ENCODE measurements at places on chromosomes 4 and X.

DNA sequence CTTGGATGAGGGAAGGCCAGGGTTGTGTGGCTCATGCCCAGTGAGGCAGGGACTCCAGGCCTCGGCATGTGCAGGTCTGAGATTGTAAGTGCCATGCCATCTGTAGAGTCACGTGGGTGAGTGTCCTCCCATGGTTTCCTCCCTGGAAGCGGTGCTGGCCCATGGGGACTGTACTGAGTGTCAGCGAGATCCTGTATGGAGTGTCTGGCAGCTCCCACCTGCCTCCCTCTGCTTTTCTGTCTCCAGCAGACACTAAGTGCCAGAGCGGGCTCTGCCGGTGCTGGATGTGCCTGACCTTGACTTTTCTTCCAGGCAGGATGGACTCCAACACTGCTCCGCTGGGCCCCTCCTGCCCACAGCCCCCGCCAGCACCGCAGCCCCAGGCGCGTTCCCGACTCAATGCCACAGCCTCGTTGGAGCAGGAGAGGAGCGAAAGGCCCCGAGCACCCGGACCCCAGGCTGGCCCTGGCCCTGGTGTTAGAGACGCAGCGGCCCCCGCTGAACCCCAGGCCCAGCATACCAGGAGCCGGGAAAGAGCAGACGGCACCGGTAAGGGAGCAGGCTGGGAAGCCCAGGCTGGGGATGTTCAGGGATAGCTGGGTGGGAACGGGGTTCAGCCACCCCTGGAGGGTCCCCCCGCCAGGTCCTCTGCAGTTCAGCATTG lies 7.6 kb downstream of the WFS1 start:
- DNase-seq = no peak

GRCh38 chr4:81965454-81965853 lies 408.3 kb downstream of the HNRNPD start:
- no peak for DNase-seq

DNA sequence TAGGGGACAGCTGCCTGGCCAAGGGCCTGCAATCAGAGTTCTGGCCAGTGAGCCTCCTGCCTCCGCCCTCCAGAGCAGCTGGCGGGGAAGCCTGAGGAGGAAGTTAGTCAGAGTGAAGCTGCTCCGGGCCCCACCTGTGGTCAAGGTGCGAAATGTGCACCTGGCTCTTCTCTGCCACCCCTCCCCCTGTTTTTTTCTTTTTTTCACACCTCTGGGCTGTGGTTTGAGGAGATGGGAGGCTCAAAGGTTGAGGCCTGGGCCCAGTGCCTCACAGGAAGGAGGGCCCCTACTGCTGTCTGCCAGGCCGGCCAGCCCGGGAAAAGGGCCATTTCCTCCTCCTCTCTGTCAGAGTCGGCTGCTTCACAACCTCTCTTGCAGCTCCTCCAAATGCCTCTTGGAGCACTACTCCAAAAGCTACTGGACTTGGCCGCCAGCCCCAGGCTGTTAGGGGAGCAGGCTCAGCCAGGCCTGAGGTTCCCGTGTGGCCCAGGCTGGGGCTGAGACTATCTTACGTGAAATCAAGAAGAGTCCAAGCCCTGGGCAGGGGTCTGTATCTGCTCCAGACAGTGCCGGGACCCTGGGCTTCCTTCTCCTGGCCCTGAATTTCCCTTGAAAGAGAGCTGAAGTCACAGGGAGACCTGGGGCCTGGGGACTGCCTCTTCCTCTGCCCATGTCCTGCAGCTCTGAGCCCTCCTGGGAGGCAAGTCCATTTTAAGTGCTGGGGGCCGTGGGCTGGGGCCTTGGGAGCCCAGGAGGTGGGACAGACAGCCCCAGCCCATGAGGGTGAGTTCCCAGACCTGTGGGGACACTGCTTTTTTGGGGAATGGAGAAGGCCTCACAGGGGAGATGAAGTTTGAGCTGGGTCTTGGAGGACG lies 4.5 kb upstream of the CXCR3 start:
- peak; percentile 86 for DNase-seq

- no peak for DNase-seq
These were observed 122.8 kb downstream of the TBL1X start for GRCh38 chrX:9587642-9588041.

GRCh38 chr4:133186845-133187244 lies 37.8 kb downstream of the PCDH10 start:
- no peak for DNase-seq

DNA sequence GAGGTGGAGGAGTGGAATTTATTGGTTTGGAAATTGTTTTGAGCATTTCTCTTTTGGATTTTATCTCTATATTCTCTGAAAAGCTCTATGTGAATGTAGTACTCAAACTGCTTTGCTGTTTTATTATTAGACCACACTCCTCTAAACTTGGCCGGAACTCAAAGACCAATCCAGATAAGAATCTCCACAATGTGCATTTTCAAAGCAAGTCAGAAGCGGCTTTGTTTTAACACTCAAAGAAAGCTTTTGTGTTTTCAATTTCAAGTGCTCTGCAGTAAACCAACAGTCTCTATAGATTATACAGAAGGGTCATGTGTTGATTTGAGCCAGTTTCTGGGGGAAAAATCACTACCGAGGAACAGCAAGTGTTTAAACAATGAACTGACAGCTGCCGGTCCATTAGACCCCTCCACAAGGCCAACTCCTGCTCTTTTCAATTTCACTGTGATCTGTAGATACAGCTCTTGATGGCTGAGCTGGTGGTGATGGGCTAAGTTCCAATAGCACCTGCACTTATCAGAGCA lies 79.4 kb downstream of the FTHL17 start:
- DNase-seq = no peak

DNA sequence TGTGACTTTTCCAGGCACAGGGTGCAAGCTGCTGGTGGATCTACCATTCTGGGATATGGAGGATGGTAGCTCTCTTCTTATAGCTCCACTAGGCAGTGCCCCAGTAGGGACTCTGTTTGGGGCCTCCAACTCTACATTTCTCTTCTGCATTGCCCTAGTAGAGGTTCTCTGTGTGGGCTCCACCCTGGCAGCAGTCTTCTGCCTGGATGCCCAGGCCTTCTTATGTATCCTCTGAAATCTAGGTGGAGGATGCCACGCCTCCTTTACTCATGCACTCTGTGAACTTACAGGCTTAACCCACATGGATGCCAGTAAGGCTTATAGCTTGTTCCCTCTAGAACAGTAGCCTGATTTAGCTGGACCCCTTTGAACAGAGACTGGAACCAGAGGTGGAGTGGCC lies 20.9 kb upstream of the EREG start:
- DNase-seq = no peak

GRCh38 chr4:28009541-28009940 lies 1148.9 kb downstream of the STIM2 start:
- no peak for DNase-seq

DNA sequence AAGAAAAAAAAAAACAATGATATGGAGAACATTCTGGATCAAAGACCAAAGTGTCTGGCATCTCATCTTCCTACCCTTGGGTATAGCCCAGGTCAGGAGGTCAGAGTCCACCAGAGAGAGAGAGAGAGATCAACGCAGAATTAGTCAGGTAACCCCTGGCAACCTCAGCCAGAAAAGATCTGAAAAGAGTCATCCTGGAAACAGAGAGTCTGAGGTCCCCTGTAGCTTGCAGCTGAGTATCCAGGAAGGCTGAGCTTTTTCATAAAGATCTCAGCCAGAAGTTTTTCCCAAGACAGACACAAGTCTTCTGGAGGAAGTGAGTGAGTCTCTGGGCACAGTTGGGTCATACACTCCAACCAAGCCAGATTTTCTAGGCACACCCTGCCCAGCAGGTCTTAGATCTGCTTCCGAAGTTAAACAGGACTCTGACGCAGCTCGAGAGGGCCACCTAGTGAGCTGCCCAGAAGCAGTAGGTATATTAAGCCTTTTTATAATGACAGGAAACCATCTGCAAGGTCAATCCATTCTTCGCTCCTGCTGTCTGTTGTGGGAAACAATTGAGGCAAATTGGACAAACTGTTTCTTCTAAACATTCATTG lies 35.7 kb downstream of the ACE2 start:
- peak; percentile 68 for DNase-seq

GRCh38 chr4:35925806-35926205 lies 318.5 kb downstream of the ARAP2 start:
- DNase-seq = no peak

DNA sequence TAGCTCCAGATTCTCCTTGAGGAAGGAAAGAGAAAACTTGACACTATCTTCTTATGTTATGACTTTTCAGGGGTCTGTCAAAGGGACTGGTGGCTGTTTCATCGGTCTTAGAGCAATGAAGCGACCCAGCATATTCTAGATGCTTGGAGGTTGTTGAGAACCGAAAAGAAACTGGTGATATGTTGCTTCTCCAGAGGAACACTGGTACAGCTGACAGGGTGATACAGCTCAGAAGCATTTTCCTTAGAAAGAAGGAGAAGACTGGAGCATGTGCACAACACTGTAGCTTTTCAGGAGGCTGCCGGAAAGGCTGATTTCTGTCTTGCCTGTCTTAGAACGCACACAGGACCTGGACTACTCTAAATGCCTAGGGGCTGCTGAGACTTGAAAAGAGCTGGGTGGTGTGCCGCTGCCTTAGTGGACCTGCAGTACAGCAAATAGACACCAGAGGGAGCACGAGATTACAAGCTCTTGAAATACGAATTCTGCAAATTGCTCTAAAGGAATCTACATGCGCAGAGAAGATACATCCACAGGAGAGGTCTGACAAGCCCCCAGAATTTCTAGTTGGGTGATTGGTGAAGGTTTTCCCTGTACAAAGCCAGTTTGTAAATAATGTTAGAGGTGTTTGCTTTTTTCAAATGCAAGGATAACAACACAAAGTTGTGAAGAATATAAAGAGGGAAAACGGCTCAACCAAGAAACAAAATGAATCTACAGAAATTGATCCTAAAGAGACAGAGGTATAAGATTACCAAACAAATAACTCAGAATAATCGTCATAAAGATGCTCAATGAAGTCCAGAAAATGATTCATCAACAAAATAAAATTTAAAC lies 223.1 kb upstream of the DMD start:
- DNase-seq = peak; percentile 72

Data from activated CD4-positive, alpha-beta T cell treated with anti-CD3 and anti-CD28 coated beads, Interleukin-2, amount 10 ng/mL, durations not matched to agents 24 days and 14 days (primary cell).